ENCODE measurements at places on chromosomes 4 and X.

- no peak for DNase-seq
Measured at GRCh38 chr4:184599492-184600135, 49.6 kb downstream of the CASP3 start.

- DNase-seq, result no peak
Measured at GRCh38 chrX:102837847-102838246, 99.2 kb upstream of the RAB40AL start.

DNA sequence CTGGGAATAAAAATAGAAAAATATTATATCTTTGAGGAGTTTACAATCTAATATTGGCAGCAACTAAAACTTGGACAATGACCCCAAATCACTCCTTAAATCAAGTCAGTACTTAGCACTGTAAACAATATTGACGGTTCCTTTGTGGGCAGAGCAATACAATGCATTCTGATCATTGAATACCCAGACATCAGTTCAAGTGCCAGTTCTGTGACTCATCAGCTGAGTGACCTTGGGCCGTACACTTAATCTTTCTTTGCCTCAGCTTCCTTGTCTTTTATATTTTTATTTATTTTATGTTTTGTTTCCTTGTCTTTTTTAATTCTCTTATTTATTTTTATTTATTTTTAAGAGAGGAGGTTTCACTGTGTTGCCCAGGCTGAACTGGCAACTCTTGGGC lies 112.2 kb upstream of the ANXA3 start:
- DNase-seq, result no peak

- DNase-seq, result no peak
Measured at GRCh38 chr4:77952457-77952856, 89.8 kb downstream of the MRPL1 start.

- DNase-seq, result no peak
Measured at GRCh38 chr4:33802578-33802977, 2441.7 kb downstream of the ARAP2 start.

DNA sequence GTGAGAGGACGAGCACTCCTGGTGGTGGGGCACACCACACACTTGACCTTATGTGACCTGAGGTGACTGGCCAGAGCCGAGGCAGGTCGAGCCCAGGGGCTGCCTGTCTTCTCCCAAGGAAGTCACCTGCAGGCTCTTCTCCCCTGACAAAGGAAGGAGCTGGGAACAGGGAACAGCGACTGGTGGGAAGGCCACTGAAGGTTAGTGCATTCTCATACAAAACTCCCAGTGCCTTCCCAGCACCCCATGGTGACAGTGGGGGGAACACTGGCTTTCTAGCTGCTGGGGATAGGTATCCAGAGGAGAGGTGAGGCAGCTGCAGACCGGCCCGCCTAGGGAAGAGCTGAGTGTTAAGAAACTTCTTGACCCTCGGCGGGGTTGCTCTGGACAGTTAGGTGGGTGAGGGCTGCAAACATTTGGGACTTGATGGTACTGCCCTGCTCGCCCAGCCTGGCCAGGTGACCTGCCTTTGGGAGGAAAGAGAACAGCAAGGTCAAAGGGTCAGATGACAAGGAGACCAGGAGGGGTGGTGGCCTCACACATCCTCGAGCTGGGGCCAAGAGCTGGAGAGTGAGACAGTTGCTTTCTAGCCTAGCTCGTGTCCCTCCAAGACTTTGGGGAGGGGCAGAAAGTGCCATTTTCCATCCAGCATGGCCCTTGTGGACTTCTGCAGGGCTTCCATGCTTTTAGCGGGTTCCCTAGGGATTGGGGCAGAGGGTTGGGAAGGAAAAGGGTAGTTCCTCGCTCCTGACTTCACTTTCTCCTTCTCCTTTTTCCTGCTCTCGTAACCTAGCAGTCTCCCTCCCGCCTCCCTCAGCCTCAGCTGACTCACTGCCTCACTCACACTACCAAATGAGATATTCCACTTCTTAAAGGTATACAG lies 2.7 kb downstream of the NALF2 start:
- no peak for DNase-seq

GRCh38 chr4:142960867-142961644 lies 115.0 kb upstream of the INPP4B start:
- DNase-seq, result no peak

DNA sequence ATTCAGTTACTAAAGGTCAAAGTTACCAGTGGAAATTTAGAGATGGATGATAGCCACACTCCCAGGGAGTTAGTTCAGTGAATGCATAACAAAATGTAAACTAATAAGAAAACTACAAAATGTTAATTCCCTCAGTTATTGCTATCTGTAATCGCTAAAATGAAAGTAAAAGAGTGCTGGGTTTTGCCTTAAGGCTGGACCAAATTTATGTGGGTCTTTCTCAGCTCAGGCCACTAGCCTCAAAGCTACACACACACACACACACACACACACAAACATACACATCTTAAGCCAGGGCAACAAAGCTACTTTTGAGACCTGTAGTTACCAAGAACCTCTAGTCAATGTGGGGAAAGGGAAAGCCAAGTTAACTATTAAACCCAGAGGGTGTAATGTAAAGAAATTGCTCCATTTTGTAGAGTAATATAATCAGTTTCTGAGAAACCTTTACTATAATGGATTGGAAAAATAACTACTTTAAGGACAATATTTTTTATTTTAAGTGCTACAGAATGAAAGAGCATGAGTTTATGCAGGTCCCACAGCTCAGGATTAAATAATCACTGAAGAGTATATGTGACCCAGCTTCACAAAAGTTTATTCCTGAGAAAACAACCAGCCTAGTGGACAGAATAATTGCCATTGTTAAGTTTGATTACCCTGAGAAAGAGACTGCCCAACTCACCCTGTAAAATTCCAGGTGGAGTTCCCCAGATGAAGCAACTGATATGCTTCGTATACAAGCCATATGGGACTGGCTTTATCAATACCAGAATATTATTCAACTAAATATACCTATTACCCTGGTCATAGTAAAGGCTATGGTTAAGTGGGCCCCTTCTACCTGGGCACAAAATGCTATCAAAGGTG lies 8.9 kb upstream of the UGT2A3 start:
- no peak for DNase-seq

GRCh38 chr4:148716431-148717052 lies 274.3 kb upstream of the NR3C2 start:
- DNase-seq, result no peak

- DNase-seq, result no peak
Measured at GRCh38 chr4:98148856-98149255, 5.6 kb upstream of the STPG2 start.

- no peak for DNase-seq
Measured at GRCh38 chr4:121144021-121144420, 20.1 kb downstream of the TNIP3 start.

GRCh38 chrX:9390693-9391368 lies 74.0 kb upstream of the TBL1X start:
- DNase-seq, result no peak

DNA sequence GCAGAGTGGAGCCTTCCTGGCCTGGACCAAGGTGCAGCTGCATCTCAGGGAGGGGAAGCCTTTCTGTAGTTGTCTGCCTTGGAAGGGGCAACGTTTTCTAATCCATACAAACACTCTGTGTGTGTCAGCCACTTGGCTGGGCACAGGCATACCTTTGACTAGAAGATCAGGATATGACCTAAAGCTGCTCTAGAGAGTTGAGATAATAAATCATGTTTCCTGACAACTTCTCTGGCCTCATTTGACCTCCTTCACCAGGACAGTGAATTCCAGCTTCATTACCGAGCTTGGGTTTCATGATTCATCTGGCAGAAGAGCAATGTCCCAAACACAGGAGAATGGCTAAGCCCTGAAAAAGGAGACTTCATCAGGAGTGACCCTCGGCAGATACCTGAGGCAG lies 89.6 kb upstream of the KIT start:
- no peak for DNase-seq

DNA sequence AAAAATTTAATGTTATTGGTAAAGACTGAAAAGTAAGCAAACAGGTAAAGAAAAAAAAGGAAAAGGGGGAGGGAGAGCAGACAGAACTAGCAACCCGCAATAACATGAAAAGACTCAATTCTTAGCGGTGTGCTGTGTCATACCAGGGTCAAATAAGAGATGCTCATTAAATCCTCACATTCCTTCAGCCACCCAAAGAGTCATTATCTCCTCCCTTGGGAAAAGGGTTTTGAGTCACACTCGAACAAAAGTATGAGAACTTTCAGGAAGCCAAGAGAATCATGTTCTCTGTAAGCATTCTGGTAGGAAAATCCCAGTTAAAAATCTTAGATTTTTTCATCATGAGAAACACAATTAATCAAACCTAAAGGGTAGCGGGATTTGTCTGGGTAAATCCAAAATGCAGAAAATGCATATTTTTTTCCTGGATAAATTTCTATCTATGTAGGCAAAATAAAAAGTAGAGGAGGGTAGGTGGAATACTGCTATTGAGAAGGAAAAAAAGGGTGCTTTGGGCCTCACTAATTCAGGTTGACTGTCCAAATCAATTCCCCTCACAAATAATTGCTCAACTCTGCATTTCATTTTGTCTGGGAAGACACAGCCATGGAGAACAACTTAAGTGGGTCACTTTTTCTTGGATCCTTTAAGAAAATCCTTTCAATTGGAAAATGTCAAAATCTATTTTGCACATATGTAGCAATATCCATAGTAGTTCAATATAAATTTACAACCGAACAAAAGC lies 23.2 kb downstream of the TNIP3 start:
- DNase-seq, result no peak

GRCh38 chr4:146073517-146073916 lies 102.0 kb upstream of the LSM6 start:
- DNase-seq, result no peak

DNA sequence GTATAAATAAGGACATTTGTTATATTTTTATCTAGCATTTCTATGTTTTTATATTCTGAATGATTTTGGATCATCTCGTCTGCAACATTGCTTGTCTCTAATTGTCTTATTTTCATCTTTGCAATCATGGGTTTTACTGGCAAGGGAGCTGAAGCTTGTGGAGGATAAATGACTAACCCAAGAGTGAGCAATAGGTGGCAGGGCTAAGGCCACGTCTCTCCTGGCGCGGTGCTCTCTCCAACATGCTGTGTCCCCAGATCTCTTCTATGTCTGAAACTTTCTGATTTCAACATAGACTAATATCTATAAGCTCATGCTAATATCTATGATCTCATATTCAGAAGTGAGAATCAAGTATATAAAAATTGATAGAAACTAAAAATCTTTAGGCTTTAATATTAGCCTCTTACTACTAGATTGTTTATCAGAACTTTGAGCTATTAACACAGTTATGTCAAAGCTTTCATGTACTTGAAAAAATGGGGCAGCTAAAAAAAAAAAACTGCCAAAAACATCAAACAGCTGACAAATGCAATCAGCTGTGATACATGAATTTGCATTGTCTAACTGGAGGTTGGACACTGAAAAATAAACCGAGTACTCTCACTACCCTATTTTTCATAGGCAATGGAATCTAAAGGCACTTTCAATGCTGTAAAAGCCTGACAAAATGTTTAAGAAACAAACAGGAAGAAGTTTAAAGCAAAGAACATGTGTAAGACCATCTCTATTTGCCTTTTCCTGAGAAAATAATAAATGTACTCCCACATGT lies 169.2 kb downstream of the TMA16 start:
- DNase-seq, result peak; percentile 86

DNA sequence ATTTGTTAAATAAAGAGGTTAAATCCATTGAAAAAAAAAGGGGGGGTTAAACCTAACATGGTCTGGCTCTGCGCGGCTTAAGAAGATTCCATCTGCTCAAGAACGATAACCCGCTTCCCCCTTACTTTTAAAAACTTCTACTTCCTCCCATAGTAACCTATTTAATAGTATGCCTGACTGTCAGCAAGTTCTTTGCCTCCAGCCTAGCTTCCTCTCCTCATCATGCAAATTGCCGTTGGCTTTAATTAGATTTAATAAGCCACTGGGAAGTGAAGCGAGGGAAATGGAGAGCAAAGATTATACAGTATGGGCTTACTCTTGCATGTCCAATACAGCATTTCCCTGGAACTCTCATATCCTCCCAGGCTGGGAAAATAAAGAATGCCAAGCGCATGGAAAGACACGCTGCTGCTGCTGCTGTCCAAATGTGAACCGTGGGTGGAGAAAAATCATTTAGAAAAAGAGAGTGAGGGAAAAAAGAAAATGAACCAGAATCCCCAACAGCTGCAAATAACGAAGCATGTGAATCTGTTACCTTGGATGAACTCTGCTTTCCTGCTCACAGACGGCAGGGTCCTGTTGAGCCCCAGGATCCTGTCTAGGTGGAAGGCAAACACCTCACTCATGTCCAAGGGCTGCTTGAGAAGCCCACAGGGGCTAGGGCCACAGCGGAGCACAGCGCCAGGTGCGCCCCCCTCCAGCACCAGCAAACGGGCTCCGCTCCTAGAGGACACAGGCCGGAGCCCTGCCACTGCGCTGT lies 2.7 kb downstream of the GASK1B start:
- DNase-seq, result peak; percentile 56

DNA sequence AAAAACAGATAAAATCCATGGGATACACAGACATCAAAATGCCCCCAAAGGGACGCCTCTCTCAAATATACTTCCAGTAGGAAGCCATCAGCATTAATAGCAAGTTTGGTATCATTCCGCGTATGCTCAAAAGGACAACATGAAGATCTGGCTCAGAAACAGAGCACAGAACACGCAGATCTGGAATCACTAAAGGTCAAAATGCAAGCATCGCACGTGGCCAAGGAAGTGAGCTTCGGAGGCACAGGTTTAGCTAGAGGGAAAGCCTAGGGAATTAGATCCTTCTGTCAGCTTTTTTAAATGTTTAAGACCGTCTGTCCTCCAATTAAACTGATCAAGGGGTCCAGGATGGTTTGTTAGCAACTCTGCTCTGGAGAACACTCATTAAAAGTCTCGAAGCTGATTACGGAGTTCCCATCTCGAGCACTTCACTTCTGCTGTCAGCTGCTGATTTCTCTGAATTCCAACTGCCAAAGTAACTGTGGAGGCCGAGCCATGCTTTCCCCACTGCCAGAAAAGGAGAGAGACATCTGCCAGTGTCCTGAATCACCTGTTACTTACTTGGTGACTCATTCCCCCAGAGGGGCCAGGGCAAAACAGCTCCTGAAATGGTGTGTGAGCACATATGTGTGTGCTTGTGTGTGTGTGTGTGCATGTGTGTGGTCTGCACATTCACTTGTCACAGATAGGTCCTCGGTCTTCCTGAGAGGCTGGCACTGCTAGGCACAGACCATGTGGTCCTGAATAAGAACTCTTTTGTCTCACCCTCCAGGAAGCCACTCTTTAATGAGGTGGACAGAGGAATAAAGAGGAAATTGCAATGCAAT lies 177.7 kb upstream of the PPARGC1A start:
- no peak for DNase-seq

- DNase-seq, result peak; percentile 58
Measured at GRCh38 chr4:86961116-86961515, 26.3 kb downstream of the AFF1 start.

DNA sequence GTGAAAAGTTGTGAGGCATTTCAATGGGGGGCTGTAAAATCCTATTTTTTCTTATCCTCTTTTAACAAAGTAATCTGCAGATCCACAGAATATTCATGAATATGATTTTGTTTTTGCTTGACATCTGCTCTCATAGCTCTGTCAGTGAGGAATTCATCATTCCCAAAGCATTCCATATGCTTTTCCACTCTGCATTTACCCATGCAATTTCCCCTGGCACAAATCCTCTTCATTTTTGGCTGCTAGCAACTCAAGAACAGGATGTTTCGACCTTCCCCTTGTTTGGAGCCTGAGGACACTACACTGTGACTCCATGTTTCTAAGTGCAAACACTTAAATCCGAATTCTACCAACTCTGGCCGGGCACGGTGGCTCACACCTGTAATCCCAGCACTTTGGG lies 48.5 kb downstream of the KLHL15 start:
- DNase-seq, result no peak

- no peak for DNase-seq
Measured at GRCh38 chr4:173801876-173802661, 272.0 kb upstream of the HAND2 start.

- no peak for DNase-seq
Measured at GRCh38 chr4:149987330-149988086, 90.7 kb upstream of the DCLK2 start.

GRCh38 chr4:138401334-138401733 lies 159.2 kb upstream of the SLC7A11 start:
- DNase-seq, result no peak

Data from Karpas-422 (cell line).